Left colon (tissue), 2 donors: ENCODE measurements at places on chromosomes 3 and 15.

DNA sequence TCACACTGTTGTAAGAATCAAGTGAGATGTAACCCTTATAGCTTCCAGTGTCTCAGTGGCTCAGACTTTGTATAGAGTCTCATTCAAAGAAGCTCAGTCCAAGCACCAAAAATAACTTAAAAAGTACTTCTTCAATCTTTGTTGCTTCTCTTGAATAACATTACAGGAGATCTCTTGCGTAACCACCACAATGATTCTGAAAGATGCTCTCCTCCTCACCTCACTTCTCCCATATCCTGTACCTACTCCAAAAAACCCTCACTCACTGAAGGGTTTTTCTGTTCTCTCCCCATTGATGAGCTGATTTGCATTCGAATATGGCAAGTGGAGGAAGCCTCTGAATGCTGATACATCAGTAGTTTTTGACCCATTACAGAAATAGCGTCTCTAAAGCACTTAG, 39.4 kb upstream of the MRPS22 start:
- DNase-seq = no peak

- DNase-seq = peak; percentile 66
These were observed 5.3 kb upstream of the BCL6 start for GRCh38 chr3:187750513-187751123.

DNA sequence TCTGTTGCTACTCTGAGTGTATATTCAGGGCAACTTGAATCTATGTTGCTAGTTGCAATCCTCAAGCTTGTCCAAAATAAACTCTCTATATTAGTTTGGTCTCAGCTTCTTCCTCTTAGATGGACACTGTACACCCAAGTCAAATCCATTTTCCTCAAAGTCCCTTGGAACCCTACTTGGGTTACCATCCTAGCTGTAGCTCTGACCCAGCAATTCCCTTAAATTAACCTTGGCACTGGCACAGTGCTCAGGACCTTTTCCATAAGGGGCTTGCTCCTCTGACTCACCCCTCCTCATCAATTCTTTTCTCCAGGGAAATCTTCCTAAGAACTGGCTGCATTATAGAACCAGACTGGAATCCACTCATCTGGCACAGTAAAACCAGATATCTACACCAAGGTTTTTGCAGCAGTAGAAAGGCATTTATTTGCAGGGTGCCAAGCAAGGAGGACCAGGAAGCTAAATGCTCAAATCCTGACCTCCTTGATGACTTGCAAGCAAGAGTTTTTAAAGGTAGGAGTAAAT, 44.9 kb upstream of the B3GALNT1 start:
- no peak for DNase-seq

DNA sequence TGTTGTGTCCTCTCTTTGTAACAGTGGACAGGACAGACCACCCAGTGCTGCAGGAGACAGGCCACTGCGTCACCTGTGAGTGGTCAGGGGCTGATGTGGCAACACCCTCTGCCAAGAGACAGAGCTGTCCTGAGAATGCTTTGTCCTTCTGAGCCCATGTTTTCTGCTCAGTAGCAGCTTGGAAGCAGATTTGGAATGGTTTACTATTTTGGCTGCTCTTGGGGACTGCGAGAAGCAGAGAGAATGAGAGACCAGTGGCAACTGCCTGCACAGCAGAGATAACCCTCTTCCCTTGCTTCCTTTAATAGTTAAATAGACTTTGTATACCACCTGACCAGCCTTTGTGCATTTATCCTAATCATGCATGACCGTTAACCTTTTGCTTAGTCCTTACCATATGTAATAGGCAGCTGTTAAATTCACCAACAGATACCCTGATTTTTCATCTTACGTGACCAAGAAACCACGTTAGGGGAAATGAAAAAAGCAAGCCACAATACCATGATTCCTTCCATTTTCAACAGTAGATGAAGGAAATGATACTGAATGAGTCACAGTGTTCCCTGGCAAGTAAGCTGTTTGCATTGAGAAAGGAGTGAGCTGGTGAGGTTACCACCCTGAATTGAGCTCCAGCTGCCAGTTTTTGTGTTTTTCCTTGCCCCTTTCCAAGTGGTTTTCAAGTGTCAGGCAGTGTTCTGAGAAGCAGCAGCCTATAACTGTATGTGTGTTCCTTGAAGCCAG, 35.5 kb downstream of the B3GALNT1 start:
- no peak for DNase-seq

GRCh38 chr3:11641316-11641682, 2.4 kb downstream of the VGLL4 start:
- no peak for DNase-seq

DNA sequence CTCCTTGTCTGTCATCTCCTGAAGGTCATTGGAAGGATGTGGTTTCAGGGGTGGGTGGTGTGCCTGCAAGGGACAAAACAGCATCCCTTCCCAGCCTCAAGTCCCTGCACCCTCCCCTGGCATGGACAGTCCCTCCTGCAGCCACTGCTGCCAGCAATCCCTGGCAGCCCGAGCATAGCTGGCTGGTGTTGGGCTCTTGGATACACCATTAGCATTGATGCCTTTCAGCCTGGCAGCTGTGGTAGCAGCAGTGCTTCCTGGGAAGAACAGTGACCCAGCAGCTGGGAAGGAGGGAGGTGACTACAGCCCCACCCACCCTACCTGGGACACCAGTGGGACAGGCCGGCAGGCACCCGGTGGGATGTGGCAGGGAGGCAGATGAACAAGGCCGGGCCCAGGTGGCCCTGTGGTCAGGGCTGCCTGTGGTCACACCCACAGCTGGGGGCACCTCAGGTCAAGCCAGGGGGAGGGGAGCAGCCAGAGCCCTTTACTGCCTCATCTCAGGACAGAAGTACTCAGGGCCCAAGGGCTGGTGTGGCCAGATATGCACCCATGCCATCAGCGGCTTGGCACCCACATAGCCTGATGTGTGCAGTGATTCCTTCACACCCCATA, 32.9 kb upstream of the TMEM115 start:
- DNase-seq = no peak

DNA sequence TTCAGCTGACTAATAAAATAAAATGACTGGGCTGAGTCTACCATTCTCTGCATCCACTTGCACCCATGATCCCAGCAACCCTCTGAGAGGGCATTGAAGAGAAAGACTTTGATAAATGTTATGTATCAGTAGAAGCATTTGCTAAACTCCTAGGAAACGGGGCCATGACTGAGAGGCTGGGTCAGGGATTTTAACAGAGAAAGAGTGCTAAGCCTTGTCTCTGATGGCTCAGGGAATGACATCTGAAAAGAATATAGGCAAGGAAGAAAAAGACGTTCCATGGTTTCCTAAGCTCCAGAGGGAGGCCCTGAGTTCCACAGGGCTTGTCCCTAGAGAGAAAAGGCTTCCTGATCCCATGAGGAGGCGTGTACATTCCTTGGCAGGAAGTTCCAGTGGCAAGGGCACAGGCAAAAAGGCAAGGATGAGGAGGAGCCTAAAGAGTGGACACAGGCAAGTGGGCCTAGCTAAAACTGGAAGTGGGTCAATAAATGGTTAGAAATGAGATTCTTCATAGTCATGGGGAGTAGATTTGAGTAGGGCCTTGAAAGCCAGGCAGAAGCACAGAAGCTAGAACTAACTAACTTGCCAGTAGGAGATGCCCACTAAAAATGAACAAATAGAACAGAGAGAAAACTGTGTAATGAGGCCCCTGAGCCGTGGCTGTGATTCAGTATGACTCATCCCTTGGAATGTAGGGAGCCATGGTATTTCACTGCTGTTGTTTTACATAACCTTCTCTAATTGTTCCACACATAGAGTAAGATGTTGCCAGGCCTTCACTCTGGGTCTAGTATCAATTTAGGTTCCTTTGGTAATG, 44.9 kb upstream of the MANF start:
- DNase-seq = no peak

DNA sequence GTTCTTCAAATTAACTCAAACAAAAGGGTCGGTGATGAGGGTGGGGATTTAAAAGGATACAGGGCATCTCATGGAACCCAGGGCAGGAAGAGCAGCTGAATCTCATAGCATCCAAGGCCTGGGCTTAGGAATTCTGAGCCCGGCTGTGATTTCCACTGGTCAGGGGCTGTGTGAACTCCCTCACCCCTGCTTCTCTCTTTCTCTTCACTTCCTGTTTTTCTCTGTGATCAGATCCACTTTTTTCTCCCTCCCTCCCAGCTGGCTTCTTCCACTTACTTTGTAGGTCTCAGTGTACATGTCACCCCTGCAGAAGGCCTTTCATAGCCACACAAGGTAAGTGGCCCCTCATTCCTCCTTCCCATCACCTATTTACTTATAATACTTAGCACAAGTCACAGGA, 68.2 kb upstream of the CORO2B start:
- DNase-seq = no peak

- no peak for DNase-seq
These were observed 100.6 kb downstream of the ZNF609 start for GRCh38 chr15:64560998-64561397.

DNA sequence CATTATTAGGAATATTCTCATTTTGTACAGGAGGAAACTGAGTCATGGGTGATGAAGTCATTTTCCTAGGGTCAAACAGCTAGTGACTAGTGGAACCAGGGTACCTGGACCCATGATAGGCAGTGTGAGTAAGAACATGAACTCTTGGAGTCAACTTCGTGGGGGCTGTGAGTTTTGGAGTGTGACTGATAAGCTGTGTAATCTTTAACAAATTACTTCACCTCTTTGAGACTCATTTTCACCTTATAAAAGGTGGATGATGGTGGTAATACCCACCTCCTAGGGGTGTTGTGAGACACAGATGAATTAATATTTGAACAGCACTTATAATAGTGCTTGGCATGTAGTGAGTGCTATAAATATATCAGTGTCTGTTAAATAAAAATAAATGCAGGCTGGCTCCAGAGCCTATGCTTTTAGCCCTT, 9.1 kb downstream of the SEMA6D start:
- no peak for DNase-seq

DNA sequence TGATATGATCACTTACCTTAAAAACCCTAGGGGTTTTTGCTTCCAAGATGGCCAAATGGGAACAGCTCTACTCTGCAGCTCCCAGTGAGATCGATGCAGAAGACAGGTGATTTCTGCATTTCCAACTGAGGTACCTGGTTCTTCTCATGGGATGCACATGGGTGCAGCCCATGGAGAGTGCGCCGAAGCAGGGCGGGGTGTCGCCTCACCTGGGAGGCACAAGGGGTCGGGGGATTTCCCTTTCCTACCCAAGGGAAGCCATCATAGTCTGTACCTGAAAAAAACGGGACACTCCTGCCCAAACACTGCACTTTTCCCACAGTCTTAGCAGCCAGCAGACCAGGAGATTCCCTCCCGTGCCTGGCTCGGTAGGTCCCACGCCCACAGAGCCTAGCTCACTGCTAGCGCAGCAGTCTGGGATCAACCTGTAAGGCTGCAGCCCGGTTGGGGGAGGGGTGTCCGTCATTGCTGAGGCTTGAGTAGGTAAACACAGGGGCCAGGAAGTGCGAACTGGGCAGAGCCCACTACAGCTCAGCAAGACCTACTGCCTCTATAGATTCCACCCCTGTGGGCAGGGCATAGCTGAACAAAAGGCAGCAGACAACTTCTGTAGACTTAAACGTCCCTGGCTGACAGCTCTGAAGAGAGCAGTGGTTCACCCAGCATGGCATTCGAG, 78.6 kb downstream of the CTNNB1 start:
- DNase-seq = no peak

GRCh38 chr15:48425051-48425450, 93.8 kb downstream of the DUT start:
- DNase-seq = no peak

DNA sequence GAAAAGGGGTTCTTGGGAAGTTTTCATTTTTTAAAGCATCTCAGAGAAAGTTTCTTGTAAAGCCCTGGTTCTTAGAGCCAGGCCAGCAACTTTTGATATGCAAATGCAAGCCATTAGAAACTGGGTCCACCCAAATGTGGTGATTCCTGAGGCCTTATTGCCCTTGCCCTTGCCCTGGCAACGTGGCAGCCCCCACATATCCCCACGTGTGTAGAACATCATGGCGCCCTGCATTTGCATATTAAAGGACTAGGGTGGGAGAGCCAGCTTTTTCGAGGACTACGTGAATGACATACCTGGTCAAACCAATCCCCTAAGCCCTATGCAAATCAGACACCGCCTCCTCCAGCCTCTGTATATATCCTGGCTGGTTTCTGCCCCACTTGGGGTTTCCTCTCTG, 314.9 kb upstream of the NECTIN3 start:
- DNase-seq = no peak

GRCh38 chr3:64166584-64167162, 58.6 kb downstream of the PRICKLE2 start:
- DNase-seq = no peak

DNA sequence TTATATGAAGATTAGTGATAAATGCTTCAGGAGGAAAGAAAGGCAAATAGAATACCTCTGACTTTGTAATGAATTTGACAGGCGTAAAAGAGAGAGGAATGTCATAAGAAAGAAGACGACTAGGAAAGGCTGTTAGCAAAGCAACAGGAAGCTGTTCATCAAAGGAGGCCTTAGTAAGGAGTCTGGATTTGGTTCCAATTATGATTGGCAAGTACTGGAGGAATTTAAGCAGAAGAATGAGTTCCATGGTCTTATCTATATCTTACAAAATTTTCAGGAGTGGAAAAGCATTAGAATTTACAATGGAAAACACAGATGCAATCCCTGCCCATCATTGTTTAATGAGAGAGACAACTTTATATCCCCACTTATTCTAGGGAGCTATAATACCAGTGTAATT, 13.8 kb downstream of the PLSCR1 start:
- DNase-seq = no peak

DNA sequence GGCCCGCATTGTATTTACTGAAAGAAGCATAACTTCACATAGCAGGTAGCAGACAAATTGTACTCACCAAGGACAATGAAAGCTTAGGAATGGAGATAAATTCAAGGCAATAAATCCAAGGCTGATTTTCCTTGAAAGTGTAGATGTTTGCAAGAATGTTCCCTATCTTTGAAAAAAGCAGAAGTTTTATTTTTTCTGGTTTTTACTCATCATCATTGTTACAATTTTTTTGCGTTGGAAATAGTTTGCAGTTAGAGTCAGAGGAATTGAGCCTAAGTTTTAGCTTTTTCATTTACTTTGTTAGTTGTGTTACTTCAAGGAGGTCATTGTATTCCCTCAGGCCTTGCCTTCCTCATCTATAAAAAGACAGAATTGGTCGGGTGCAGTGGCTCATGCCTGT, 213.9 kb upstream of the TBL1XR1 start:
- no peak for DNase-seq

- DNase-seq = no peak
These were observed 19.2 kb downstream of the MYNN start for GRCh38 chr3:169792359-169792758.

DNA sequence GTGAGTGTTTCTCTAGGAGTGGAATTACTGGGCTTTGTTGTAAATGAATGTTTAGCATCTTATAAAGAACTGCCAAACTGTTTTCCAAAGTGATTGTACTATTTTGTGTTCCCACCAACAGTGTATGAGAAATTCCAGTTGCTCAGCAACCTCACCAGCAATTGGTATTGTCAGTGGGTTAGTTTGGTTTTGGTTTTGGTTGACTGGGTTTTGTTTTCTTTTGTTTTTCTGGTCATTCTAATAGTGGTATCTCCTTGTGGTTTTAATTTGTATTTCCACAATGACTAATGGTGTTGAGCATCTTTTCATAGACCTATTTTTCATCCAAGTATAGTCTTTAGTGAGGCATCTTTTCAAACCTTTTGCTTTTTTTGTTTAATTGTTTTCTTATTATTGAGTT, 27.1 kb downstream of the FILIP1L start:
- no peak for DNase-seq

GRCh38 chr3:13011573-13012220, 61.5 kb downstream of the IQSEC1 start:
- DNase-seq = peak; percentile 77

GRCh38 chr3:63964681-63965485, 52.7 kb upstream of the SCAANT1 start:
- DNase-seq = no peak

- DNase-seq = no peak
These were observed 105.9 kb downstream of the IL12A start for GRCh38 chr3:160094562-160094961.
